ENCODE measurements at places on chromosomes 2 and 18.

GRCh38 chr2:157592374-157592773 is 36.3 kb downstream of the ACVR1C start:
- DNase-seq = no peak

- DNase-seq = peak; percentile 28
Observed at GRCh38 chr18:54968807-54969206, 9.5 kb upstream of the CCDC68 start.

GRCh38 chr18:5388896-5389295 is 93.4 kb upstream of the ZBTB14 start:
- no peak for DNase-seq

DNA sequence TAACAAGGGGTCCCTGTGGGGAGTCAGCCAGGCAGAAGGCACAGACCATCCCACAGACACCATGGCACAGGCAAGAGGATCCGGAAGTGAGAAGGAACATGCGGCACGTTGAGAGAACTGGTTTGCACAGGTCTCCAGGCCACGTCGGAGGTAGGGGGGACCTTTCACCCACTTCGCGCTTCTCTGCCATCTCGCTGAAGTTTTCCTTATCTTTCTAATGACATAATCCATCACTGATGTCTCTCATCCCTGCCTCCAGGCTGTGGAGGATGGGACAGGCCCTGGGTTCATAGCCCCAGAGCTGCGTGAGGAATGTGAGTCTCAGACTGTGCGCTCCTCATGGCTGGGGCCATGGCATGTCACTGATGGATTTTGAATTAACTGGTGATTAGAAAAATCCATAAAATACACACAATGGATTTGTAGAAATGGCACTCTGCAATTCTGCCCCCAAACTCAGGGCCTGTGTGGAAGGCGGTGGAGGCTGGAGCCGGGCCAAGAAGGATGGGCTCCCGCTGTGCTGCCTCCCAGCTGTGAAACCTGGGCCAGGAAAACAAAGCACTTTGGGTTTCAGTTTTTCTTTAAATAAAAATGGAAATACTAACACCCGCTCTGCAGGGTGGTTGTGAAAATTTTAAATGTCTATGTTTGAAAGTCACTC is 113.3 kb upstream of the ALKAL2 start:
- no peak for DNase-seq

- no peak for DNase-seq
Observed at GRCh38 chr18:40692871-40693270, 1262.2 kb upstream of the PIK3C3 start.
